ENCODE measurements at places on chromosomes 12 and 14. TPM values are rescaled to one million over a fixed set of nuclear protein-coding genes. Genes with fewer than 3 reads are reported as not detected.
A peak's percentile ranks its signal among the peaks of the same experiment; 100 is the strongest.

DNA sequence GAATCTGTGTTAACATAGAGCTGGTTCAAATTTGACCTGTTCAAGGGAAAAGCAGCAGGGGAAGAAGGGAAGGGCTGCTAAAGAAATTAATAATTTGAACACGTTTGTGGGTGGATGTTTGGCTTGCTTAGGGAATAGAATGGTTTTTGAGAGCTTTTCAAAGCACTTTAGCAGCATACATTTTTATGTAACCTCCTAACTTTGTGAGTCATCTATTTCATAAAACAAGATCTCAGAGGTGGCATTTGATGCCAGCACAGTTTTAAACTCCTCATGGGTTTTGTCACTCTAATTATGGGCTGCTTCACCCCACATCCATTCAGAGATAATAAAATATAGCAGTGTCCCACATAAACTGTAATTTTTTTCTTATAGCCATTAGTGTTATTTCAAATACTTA is 143.8 kb downstream of the ACSS3 start:
- no peaks in the 10 kb centered on the region for H3K27me3 ChIP-seq
- H3K36me3 ChIP-seq = no peaks in the 10 kb centered on the region
- H3K27ac ChIP-seq = no peak overlapping the region
- no peaks in the 10 kb centered on the region for H3K4me1 ChIP-seq
- H3K4me3 ChIP-seq = no peak overlapping the region

DNA sequence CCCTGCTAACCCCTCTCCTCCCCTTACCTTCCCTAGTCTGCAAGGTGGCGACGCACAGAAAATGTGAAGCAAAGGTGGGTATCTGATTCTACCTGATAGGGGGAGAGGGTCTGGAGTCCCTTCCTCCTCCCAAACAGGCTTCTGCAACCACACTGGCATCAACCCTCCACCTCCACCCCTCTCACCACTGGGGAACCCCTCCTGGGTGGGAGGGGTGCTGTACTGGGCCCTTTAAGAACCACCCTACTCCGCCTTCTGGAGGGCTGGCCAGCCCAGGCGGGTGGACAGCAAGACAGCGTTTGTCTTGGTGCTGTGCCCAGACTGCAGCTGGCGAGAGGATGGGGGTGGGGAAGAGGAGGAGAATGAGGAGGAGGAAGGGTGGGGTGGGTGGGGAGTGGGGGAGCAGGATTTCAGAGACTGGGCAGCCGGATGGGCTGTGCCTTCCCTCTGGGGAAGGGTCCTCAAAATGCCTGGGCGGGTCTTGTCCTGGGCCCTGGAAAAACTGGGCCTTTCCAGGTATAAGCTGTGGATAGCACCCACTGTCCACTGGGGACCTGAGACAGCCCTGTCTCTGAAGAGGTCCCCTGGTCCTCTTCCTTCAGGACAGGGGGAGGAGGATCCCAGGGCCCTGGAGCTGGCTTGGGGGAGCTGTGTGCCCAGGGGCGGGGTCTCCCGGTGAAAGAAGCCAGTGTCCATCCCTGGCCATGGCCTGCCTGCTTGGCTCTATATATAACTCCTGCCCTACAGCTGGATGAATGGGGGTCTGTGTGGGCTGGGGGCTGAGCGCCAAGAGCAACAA is 2.8 kb downstream of the TNS2 start:
- H3K4me1 ChIP-seq = peaks cover 53% of the 10 kb centered on the region
- peak overlapping the region; percentile 97 for H3K27ac ChIP-seq
- peak; percentile 96 for DNase-seq
- H3K27me3 ChIP-seq = no peaks in the 10 kb centered on the region
- peak overlapping the region; percentile 40 for H3K4me3 ChIP-seq

- H3K27ac ChIP-seq = no peak overlapping the region
- no peaks in the 10 kb centered on the region for H3K36me3 ChIP-seq
- no peaks in the 10 kb centered on the region for H3K27me3 ChIP-seq
- H3K4me1 ChIP-seq = no peaks in the 10 kb centered on the region
These were observed 13.1 kb downstream of the NT5DC3 start for GRCh38 chr12:103827911-103828391.

GRCh38 chr12:130752692-130753230 is 36.7 kb upstream of the RIMBP2 start:
- no peaks in the 10 kb centered on the region for H3K4me1 ChIP-seq
- no peak overlapping the region for H3K4me3 ChIP-seq
- no peak for DNase-seq
- no peaks in the 10 kb centered on the region for H3K27me3 ChIP-seq
- no peak overlapping the region for H3K27ac ChIP-seq
- H3K36me3 ChIP-seq = no peaks in the 10 kb centered on the region

DNA sequence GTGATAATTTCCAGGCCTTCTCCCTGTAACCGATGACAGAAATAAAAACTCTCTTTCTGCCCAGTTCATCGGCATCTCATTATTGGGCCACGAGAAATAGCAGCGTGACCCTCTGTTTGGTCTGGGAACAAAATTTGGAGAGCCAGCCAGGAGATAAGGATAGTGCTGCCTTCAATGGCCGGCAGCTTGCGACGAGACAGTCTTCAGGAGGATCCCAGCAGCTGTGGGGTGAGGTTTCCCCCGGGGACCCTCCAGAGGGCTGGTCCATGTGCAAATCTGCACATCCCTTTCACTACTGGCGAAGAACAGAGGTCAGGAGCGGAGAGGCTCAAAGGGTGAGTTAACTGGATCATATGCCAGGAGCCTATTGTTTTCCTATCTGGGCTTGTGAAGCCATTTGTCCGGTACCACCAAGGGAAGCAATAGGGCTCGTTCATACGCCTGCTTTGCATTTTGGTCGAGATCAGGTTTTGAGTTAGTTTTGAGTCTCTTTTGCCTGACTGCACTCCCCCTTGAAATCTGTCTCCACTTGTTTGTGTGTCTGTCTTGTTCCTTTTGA is 4.8 kb downstream of the SLC39A2 start:
- no peak overlapping the region for H3K27ac ChIP-seq
- no peaks in the 10 kb centered on the region for H3K36me3 ChIP-seq
- no peak overlapping the region for H3K4me3 ChIP-seq
- H3K27me3 ChIP-seq = no peaks in the 10 kb centered on the region
- DNase-seq = no peak

- H3K36me3 ChIP-seq = no peaks in the 10 kb centered on the region
- peaks cover 9% of the 10 kb centered on the region for H3K4me1 ChIP-seq
- H3K27me3 ChIP-seq = no peaks in the 10 kb centered on the region
- H3K4me3 ChIP-seq = no peak overlapping the region
- no peak overlapping the region for H3K27ac ChIP-seq
These were observed 92.9 kb downstream of the PPP2R5C start for GRCh38 chr14:101854366-101854765.

GRCh38 chr14:50855558-50855957 is 16.3 kb upstream of the ABHD12B start:
- no peak overlapping the region for H3K4me3 ChIP-seq
- H3K27me3 ChIP-seq = no peaks in the 10 kb centered on the region
- H3K36me3 ChIP-seq = no peaks in the 10 kb centered on the region
- H3K4me1 ChIP-seq = no peaks in the 10 kb centered on the region
- no peak overlapping the region for H3K27ac ChIP-seq

DNA sequence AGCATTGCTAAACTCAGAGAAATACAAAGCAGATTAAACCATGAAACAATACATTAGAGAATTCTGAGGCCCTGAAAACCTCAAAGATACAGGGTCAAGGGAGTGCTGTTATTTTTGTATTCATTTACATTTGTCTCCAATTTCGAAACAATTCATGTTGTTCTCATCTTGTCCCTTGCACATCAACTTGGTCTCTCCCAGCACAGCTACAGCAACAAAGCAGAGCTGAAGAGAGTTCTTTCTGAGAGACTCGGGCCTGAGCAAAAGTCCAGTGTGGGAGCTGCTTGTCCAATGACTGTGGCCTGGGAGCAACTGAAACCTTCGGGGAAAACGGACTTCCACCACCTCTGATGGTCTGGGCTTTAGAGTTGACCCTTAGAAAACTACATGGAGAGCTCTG is 79.4 kb upstream of the CDKN3 start:
- H3K27ac ChIP-seq = no peak overlapping the region
- H3K36me3 ChIP-seq = no peaks in the 10 kb centered on the region
- no peak for DNase-seq
- H3K27me3 ChIP-seq = no peaks in the 10 kb centered on the region

- no peaks in the 10 kb centered on the region for H3K4me1 ChIP-seq
- H3K36me3 ChIP-seq = no peaks in the 10 kb centered on the region
These were observed 22.4 kb downstream of the XRCC3 start for GRCh38 chr14:103692871-103693270.

C12orf42 gene
- not detected for total RNA-seq

EGLN3 gene
- 2.9 TPM for total RNA-seq
